GF-D8 (cell line): ENCODE measurements at places on chromosomes 2 and 18.

GRCh38 chr2:126775300-126775985, 119.5 kb downstream of the GYPC start:
- DNase-seq: no peak

- DNase-seq: peak; percentile 83
Observed at GRCh38 chr18:57581301-57581934, 5.1 kb downstream of the FECH start.

GRCh38 chr2:12442476-12442847, 274.3 kb upstream of the TRIB2 start:
- no peak for DNase-seq

- no peak for DNase-seq
Observed at GRCh38 chr18:26875040-26875654, 9.6 kb upstream of the AQP4 start.

DNA sequence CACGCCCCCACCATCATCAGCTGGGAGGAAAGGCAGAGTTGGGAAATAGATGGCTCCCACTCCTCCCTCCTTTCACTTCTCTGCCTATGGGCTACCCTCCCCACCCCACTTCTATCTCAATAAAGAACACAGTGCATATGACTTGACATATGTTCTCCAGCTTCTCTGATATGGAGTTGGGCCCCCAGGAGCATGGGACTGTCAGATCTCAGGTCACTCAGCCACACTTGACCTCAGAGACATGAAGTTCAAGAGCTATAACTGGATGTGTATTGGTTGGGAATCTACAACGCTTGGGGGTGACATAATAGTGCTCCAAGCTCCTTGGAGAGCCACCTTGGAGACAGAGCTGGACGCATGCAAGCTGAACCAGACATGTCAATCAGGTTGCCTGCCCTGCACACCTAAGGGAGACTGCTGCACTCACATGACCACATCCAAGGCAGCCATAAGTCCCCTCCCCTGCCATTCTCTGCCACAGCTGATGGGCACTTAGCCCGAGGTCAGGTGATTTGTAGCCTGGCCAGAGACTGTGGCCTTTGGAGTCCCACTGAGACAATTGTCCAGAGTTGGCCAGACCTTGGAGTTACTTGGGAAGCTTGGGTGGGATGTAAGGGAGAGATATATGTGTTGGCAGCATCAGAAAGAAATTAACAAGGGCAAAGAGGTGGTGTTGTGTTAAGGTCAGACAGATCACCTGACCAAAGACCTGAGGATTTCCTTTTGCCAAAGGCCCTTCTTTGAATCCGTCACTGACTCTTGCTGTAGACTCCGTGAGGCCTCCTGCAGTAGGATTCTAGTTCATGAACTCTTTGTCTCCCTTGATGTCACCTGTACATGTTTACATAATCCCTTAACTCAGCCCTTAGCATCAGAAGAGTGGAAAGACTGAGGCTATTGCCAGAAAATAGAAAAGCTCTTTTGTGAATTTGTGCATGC, 3.7 kb downstream of the INHA start:
- DNase-seq: no peak

- no peak for DNase-seq
Observed at GRCh38 chr2:204268458-204268857, 276.8 kb upstream of the PARD3B start.

DNA sequence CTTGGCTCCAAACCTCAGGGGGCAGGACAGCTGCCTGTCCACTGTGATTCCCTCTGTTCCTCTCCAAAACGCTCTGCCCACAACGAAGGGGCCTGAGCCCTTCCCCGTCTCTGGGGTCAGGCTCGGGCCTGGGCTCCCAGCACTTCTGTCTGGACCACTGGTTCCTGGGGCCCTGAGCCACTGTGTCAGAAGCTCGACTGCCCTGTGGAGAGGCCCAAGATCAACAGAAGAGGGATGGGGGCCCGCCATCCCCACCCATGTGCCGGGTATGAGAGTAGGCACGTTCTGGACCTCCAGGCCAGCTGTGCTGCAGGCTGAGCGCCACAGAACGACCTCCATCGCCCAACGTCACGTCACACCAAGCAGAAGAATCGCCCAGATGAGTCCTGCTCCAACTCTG, 119.9 kb upstream of the HS6ST1 start:
- no peak for DNase-seq

GRCh38 chr2:59232394-59233165, 991.5 kb upstream of the FANCL start:
- no peak for DNase-seq

GRCh38 chr2:40200366-40200915, 251.4 kb downstream of the SLC8A1 start:
- DNase-seq: no peak

GRCh38 chr2:25358836-25359235, 17.1 kb upstream of the DNMT3A start:
- DNase-seq: no peak

DNA sequence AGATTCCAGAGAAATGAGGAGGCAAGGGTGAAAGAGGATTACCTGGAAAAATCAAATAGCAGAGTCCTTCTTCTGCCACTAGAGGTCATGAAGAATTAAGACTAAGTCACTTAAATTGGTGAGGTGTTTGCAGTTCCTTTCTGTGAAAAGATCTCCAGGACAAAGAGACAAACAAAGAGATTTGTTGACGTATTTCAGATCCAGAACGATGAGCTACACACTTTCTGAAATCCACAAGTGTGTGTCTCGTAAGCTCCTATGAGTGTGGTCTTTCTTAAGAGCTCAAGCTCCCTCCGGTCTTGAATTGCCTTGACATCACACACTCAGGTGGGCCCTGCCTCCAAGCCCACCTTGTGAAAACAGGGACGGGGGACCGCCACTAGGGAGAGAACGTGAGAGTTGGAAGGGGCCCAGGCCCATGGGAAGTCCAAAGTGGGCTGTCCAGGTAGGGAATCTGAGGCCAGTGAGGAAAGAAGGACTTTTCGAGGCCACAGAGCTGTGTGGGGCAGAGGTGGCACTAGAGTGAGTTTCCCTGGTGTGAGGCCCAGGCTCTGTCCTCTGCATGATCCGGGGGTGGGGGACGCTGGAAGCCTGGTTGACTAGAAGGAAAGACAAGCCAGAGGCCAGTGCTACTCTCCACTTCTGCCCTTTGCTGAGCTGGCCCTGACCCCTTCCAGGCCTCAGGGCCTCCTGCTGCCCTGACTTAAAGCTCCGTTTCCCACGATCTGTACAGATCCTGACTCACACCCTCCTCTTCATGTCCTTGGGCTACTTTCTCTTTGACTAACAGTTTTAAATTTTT, 168.1 kb upstream of the NCK2 start:
- DNase-seq: peak; percentile 2

DNA sequence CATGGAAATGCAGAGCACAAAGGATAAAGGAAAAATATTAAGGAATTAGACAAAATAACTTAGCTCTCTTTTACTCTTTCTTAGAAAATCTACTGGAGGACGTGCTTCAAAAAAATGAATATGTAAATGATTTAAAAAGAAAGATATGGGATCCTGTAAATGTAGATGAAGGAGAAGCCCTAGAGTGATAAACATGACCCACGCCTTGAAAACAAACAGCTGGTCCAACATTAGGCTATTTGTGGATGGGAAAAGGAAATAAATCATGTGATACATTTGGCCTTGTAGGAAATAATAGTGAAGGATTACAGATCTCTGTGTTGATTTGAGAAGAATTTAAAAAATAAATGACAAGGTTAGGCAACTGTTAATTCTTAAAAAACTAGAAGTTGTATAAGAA, 492.1 kb upstream of the SLC39A10 start:
- DNase-seq: no peak

GRCh38 chr2:7841751-7842150, 840.1 kb upstream of the ID2 start:
- no peak for DNase-seq

DNA sequence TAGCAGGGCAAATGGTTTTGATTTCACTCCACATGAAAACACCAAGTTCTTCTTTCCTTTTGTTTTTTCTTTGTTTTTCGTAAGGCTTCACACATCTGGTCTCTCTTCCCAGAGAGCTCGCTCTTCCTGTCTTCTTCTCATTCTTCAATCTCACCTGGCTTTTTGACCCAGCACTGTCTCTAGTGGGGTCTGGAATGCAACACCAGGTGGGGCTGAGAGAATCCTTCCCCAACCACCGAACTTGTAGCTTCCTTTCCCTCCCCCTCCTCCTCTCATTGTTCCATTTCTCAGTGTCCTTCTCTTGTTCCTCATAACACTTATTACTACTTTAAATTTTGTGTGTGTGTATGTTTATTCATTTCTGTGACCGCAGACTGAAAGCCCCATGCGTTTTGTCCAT, 13.5 kb upstream of the PIEZO2 start:
- DNase-seq: no peak

GRCh38 chr2:120429586-120430500, 83.9 kb downstream of the INHBB start:
- DNase-seq: no peak

GRCh38 chr2:44706681-44707553, 234.6 kb upstream of the SIX3 start:
- DNase-seq: no peak

GRCh38 chr18:44758861-44759631, 78.4 kb downstream of the SETBP1 start:
- DNase-seq: no peak

- DNase-seq: no peak
Observed at GRCh38 chr2:239306274-239307220, 94.3 kb downstream of the HDAC4 start.

DNA sequence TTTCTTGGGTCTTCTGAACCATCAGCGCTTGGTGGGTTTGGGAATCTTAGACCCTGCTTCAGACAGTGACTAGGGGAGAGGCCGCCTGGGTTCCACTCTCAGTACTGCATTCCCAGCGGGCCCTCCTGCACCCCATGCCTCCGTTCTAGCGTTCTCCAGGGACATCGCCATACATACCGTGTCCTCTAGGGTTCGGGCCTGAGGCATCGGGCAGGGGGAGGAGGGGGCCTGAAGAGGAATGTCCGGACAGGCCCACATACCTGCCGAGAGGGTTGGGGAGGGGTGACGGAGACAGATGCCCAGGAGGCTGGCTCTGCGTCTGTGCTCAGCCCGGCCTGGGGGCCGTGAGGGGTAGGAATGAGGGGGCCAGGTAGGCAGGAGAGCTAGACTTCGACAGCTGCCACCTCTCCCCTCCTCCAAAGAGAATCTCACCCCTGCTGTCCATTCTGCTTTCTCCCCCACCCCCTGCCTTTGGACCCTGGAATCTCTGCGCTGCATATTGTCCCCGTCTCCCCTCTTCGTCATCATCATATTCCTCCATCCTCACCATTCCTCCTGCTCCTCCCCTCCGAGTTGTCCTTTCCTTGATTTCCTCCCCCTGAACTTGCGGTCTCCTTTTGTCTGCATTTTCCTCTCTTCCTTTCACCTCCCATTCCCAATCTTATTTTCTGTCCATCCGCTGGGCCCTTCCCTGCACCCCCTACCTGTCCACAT, 7.8 kb upstream of the WNT10A start:
- DNase-seq: no peak

- DNase-seq: no peak
Observed at GRCh38 chr2:158810731-158811460, 15.8 kb downstream of the DAPL1 start.
